ENCODE measurements at places on chromosomes 5 and 9. TPM values are rescaled to one million over a fixed set of nuclear protein-coding genes. Genes with fewer than 3 reads are reported as not detected.

GRCh38 chr9:136784997-136785361 lies 6.2 kb upstream of the TMEM141 start:
- no peaks in the 10 kb centered on the region for H3K36me3 ChIP-seq
- DNase-seq: no peak

- no peak for DNase-seq
- H3K36me3 ChIP-seq: no peaks in the 10 kb centered on the region
- H3K27me3 ChIP-seq: no peaks in the 10 kb centered on the region
- no peak overlapping the region for H3K27ac ChIP-seq
- H3K4me3 ChIP-seq: no peak overlapping the region
Measured at GRCh38 chr9:108696156-108696555, 159.6 kb downstream of the ACTL7B start.

DNA sequence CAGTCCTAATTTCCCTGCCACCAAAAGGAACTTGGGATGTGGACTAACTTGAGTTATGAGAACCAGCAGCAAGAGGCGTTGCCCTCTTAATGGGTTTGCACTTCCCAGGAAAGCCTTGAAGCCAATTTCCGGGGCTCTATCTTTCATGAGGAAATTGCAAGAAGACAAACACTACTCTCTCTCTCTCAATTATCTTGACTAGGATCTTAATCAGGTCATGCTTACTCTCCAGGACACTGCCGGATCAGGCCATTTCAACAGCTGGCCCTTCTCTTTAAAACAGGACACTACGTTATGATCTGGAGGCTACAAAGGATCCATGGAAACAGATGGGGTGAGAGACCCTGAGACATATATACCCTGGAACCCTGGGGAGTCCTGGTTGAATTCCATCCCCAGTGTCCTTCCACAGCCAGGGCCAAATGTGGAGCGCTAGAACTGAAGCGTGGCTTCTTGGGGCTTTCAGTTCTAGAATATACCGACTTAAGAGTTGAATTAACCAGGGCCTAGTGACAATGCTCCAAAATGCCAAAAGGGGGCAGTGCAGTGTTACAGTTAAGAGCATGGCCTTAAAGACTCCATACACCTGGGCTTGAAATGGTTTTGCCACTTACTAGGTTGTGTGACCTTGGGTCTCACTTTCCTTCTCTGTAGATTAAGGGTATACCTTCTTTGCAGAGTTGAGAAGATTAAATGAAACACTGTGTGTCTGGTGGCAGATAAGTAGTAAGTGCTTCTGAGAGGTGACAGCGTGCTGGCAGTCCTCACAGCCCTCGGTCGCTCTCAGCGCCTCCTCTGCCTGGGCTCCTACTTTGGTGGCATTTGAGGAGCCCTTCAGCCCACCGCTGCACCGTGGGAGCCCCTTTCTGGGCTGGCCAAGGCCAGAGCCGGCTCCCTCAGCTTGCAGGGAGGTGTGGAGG lies 21.1 kb downstream of the FAM219A start:
- H3K27me3 ChIP-seq: no peaks in the 10 kb centered on the region
- H3K36me3 ChIP-seq: no peaks in the 10 kb centered on the region
- no peak overlapping the region for H3K27ac ChIP-seq

- no peak for DNase-seq
- no peak overlapping the region for H3K4me3 ChIP-seq
- no peak overlapping the region for H3K27ac ChIP-seq
- peaks cover 2% of the 10 kb centered on the region for H3K4me1 ChIP-seq
Measured at GRCh38 chr9:87862536-87863268, 20.0 kb upstream of the SPATA31E1 start.

DNA sequence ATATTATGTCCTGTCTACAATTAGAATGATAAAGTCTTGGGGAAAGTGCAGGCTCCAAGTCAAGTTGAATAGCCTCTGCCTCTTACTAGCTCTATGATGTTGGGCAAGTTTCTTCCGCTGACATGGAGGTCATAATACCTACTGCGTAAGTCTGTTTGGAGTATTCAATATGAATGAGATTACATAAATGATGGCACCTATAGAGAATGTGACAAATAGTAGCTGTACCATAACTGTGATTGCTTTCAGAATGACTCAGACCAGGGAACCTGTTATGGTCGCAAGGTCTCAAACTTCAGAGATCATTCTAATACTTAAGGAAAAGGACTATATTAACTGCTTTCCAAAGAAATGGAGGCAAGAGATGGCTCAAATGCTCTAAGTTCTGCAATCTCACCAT lies 94.0 kb upstream of the ABCA1 start:
- H3K27me3 ChIP-seq: no peaks in the 10 kb centered on the region
- H3K36me3 ChIP-seq: no peaks in the 10 kb centered on the region

- no peaks in the 10 kb centered on the region for H3K27me3 ChIP-seq
- no peak for DNase-seq
- no peaks in the 10 kb centered on the region for H3K36me3 ChIP-seq
- H3K4me3 ChIP-seq: no peak overlapping the region
- H3K27ac ChIP-seq: no peak overlapping the region
Measured at GRCh38 chr5:143657647-143658285, 154.2 kb upstream of the HMHB1 start.

GRCh38 chr5:71767661-71768060 lies 48.6 kb downstream of the CARTPT start:
- H3K27me3 ChIP-seq: no peaks in the 10 kb centered on the region
- no peaks in the 10 kb centered on the region for H3K36me3 ChIP-seq
- no peak for DNase-seq
- H3K27ac ChIP-seq: no peak overlapping the region

- H3K27ac ChIP-seq: no peak overlapping the region
- no peak overlapping the region for H3K4me3 ChIP-seq
- DNase-seq: no peak
- no peaks in the 10 kb centered on the region for H3K27me3 ChIP-seq
- no peaks in the 10 kb centered on the region for H3K36me3 ChIP-seq
Measured at GRCh38 chr5:114223866-114224265, 138.0 kb upstream of the KCNN2 start.

- H3K36me3 ChIP-seq: peaks cover 2% of the 10 kb centered on the region
- no peak for DNase-seq
- H3K4me1 ChIP-seq: no peaks in the 10 kb centered on the region
Measured at GRCh38 chr9:96540106-96540505, 79.5 kb downstream of the CDC14B start.

Gene BAAT
- 31.9 TPM for total RNA-seq

Gene OR1Q1
- not detected for total RNA-seq
